ENCODE measurements at places on chromosomes 2 and 18.

- no peak for DNase-seq
These were observed 370.9 kb upstream of the ZEB2 start for GRCh38 chr2:144890828-144891227.

- no peak for DNase-seq
These were observed 141.3 kb upstream of the IL1R2 start for GRCh38 chr2:101850450-101850849.

DNA sequence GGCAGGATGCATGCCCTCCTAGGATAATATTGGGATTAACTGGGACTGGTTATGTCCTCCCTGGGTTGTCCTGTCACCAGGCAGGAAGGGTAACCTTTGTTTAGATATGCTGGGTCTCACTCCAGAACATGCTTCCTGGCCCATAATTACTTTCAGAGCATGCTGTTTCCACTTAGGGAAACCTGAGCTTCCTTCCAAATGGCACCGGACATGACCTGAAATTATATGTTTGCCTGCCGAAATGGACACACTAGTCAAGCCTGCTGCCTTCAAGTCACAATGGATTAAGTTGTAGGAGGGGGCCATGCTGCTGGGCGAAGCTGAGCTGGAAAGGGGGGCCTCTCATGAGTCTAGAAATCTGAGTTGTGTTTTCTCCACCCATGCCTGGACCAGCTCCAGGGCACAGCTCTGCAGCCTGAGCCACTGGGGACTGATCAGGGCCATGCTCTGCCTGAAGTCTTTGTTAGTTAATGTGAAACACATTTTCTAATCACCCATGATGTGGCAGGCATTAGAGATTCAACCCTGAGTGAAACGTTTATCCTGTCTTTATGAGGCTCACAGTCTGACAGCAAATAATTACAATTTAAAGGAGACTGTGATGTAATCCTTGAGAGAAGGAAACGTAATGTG, 273.3 kb downstream of the TNS1 start:
- DNase-seq: peak; percentile 51

GRCh38 chr18:54860941-54861340, 32.7 kb downstream of the RAB27B start:
- no peak for DNase-seq

GRCh38 chr18:78720456-78721237, 259.0 kb upstream of the SALL3 start:
- DNase-seq: no peak

DNA sequence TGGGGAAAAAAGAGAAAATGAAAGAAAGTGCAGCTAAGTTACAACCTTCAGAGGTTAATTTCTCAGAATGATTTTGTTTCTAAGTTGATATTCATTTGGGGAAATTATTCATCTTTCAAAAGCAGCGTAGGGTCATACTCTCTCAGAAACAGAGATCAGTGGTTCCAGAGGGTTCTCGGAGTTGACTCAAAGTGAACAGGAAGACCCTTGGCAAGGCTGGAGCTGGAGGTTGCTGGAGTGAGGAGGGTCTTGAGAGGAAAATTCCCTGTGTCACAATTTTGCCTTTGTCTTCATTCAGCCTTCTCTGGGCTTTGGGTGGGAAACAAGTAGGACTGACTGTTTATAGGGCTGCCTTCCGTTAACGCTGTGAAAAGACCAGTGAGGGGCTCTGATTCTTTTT, 168.2 kb downstream of the ICOS start:
- no peak for DNase-seq
